ELF-1 (cell line): ENCODE measurements at places on chromosomes 5 and 9.

DNA sequence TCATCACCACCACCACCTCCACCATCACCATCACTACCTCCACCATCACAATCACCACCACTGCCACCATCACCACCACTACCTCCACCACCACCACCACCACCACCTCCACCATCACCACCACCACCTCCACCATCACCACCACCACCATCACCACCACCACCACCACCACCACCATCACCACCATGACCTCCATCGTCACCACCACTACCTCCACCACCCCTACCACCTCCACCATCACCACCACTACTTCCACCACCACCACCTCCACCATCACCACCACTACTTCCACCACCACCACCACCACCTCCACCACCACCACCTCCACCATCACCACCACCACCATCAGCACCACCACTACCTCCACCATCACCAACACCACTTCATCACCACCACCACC, 23.5 kb upstream of the ADCY2 start:
- DNase-seq, result no peak

DNA sequence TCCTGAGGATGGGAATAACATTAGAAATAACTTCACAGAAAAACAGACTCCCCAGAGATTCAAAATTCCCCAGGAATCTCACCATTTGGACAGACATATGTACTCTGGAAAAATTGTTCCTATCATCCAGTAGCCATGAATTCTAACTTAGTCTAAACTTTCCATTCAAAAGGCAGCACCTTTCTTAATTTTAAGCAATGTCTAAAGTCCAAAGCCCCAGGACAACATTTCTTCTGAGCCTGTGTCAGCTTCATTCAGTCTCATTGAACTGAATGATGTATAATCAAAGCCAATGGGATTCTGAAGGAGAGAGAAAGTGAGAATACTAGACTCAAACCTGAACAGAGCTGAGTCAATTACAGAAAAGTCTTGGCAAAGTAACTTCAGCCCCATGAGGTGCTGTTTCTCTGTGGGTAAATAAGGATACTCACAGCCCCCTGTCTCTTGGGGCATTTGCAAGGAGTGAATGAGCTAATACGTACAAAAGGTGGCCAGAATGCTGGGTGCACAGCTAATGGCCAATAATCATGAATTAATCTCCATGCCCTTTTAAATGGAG, 140.6 kb downstream of the SEMA5A start:
- DNase-seq, result no peak

DNA sequence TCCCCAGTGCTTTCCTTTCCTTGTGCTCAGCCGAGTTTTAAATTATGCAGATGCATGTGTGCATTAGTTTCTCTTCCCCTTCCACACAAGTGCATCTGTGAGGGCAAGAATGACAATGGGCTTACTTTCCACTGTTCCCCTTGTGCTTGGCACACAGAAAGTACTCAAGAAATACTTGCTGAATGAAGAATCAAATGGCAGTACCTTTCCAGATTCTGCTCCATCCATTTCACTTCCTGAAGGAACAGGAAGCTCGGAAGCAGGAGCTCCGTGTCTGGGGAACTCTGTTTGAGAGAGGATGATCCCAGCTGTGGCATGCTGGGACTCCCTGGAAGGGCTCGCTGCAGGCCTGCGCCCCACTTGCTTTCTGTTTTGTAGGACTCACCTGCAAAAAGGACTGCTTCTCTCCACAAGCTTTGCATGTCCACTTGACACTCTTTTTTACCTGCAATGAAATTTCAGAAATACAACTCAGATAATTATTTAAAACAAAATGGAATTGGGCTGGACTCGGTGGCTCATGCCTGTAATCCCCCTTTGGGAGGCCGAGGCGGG, 5.5 kb downstream of the MRNIP start:
- DNase-seq, result no peak

DNA sequence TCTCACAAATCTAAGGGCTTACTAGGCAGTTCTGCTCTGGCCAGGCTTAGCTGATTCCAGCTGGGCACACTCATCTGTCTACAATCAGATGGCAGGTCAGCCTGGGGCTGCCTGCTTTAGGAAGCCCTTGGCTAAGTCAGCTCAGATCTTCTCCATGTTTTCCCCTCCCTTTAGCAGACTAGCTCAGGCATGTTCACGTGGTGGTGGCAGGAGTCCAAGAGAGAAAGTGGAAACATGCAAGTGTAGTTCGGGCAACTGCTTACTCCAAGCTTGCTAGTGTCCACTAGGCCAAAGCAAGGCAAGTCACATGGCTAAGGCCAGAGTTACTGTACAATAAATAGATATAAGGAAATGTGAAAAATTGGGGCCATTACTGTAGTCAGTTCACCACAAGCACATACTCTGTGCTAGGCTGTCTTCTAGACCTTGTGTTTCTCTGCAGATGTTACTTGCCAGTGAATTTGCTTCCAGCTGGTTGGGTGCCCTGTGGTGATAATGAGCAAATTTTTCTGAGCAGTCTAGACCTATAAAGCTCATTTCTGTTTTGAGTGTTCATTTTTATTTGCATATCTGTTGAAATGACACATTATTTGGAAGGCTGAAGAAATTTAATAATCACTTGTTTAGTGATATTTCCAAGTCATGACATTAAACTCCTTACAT, 38.3 kb downstream of the RECK start:
- no peak for DNase-seq
